ENCODE measurements at places on chromosomes 1 and 21. TPM values are rescaled to one million over a fixed set of nuclear protein-coding genes. Genes with fewer than 3 reads are reported as not detected.
A peak's percentile ranks its signal among the peaks of the same experiment; 100 is the strongest.

- no peak for DNase-seq
Measured at GRCh38 chr1:215228193-215228592, 145.7 kb downstream of the KCNK2 start.

- no peak for DNase-seq
Measured at GRCh38 chr1:4509206-4509605, 145.2 kb upstream of the AJAP1 start.

FAM72B gene
- total RNA-seq, result 1.2 TPM

- DNase-seq, result peak; percentile 34
Measured at GRCh38 chr1:109392788-109393616, 4.7 kb downstream of the SORT1 start.

PDZK1IP1 gene
- 1.5 TPM for total RNA-seq

DNA sequence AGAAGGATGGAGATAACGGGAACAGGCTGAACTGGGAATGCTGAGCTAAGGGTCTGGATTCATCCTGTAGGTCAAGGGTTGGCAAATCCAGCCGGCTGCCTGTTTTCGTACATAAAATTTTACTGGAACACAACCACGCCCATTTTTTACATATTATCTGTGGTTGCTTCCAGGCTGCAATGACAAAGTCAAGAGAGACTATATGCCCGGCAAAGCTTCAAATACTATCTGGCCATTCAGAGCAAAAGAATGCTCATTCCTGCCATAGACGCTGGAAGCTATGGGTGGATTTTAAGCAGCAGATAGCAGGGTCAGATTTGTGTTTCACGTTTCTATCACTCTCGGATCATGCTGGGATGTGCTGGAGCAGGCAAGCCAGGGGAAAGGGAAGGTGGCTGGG is 137.9 kb upstream of the EDN2 start:
- DNase-seq, result no peak

SERINC2 gene
- total RNA-seq, result 3.0 TPM

- no peak for DNase-seq
Measured at GRCh38 chr1:187477103-187477502, 648.4 kb downstream of the PLA2G4A start.

- no peak for DNase-seq
Measured at GRCh38 chr1:202199040-202199889, 5.7 kb downstream of the LGR6 start.

DNA sequence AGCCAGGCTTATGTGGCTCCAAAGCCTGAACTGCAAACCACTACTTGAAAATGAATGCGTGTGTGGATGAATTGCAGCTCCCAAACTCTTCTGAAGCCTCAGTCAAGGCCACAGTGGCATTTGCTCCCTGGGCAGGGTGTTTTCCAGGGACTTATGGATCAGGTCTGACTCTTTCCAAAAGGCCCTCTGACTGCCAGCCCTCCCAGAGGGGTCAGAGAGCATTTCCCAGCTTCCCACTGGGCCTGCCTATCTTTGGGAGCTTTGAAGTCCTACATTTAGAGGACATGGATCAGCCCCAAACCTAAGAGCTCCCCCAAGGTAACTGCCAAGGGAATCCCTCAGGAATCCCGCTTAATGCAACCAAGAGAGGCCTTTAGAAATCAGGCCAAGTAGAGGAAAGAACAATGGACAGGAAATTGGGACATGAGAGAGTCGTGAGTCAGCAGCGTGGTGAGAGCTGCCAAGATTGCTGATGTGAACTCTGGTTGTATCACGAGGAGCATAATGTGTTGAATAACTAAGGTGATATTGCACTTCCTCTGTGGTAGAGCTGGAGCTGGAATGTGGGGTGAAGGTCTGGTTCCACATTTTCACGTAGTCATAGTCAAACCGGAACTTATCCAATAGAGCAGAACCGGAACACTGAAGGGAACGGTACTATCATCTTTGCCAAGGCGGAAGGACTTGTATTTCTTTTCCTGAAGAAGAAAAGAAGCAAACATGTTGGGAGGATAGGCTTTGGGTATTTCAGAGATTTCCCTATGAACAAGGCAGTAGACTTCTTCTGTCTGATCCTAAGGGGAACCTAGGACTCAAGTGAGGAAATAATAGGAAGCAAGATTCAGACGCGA is 99.4 kb upstream of the JUN start:
- peak; percentile 63 for DNase-seq

GRCh38 chr1:78688697-78689096 is 39.1 kb downstream of the IFI44 start:
- DNase-seq, result no peak

ARHGAP29 gene
- 50.0 TPM for total RNA-seq

GRCh38 chr1:220954321-220955075 is 75.3 kb downstream of the HLX start:
- DNase-seq, result no peak

RXFP4 gene
- not detected for total RNA-seq

CENPS gene
- total RNA-seq, result 5.7 TPM

CTSE gene
- total RNA-seq, result not detected

OR2T2 gene
- not detected for total RNA-seq

DNA sequence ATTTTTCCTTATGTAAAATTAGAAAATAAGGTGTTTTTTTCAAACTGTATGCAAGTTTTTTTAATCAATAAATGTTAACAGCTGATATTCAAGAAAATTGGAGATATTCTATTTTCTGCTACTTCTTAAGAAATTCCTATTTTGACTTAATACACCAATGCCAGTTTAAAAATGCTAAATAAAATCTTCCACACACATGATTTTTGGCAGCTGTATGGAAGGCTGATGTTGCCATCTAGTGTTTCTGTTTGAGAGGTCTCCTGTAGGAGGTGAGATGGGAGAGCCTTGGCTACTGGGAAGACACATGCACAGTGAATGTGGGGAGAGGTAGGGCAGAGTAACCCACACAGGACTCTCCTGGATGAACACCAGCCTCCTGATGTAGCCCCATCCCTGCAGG is 29.2 kb upstream of the OR2B11 start:
- peak; percentile 36 for DNase-seq
